ENCODE measurements at places on chromosomes 4 and X.

DNA sequence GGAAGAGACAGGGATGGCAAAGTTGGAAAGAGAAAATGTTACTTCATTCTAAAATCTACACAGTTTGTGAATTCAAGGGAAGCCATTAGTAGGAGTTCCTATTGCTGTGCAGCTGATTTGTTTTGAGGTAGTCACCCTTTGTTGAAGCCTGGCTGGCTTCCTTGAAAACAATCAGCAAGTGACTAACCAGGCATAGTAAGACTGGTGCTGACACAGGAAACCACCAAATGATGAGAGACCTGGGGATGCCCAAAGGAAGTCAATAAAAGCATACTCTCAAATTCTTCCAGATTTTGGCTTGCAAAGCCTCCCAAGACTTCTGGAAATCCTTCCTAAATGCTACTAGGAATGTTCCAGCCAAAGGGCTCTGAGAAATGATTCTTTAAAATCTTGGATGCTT lies 23.9 kb upstream of the PRDM8 start:
- peak; percentile 74 for DNase-seq

DNA sequence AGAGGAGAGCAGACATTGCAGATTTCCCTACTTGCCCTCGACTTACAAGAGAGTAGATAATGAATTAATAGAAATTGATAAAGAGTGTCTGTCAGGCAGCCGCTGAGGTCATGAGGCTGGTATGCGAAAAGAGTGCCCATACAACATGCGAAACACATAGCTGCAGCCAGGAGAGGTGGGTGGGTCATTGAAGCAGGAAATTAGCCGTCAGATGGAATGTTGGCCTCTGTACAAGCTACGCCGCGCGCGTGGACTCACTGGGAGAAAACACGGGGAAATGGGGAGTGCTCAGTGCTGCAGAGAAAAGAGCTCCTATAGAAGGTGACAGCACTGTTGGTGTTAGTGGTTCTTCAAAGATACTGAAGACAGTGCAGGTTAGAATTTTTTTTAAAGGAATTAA lies 125.1 kb downstream of the RAPGEF2 start:
- no peak for DNase-seq

- no peak for DNase-seq
These were observed 1.7 kb downstream of the NKX3-2 start for GRCh38 chr4:13542577-13543031.

- DNase-seq: no peak
These were observed 83.6 kb downstream of the RELL1 start for GRCh38 chr4:37602454-37603069.

DNA sequence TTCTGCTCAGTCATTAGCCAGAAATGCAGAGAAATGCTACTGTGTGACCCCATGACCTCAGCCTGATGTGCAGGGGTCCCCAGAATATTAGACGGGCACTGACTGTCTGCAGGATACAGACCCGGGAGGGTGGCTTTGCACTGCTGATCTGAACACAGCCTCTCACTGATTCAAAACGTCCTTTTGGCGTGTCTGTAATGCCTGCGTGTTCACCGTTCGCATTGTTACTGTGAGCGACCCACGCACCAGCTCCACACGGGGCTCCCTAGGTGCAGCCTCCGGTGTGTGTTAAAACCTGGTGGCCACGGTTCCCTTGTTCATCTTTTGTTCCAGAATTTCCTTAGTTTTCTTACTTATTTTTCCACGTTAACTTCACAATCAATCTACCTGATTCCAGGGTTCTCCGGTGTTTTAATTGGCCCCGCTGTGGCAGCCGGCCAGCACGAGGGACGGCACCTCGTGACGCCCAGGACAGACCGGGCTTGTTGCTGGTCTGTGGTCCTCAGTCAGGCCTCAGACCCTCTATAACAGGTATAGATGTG lies 32.0 kb upstream of the SPON2 start:
- no peak for DNase-seq

- DNase-seq: no peak
These were observed 163.8 kb upstream of the HDX start for GRCh38 chrX:84666086-84666485.

GRCh38 chr4:146998157-146998556 lies 52.5 kb upstream of the TTC29 start:
- DNase-seq: no peak

GRCh38 chrX:55521687-55522086 lies 32.0 kb upstream of the USP51 start:
- DNase-seq: no peak

GRCh38 chr4:122824616-122825015 lies 2.0 kb upstream of the FGF2 start:
- DNase-seq: no peak

- DNase-seq: peak; percentile 96
These were observed 97.0 kb upstream of the LNX1 start for GRCh38 chr4:53688186-53688790.

DNA sequence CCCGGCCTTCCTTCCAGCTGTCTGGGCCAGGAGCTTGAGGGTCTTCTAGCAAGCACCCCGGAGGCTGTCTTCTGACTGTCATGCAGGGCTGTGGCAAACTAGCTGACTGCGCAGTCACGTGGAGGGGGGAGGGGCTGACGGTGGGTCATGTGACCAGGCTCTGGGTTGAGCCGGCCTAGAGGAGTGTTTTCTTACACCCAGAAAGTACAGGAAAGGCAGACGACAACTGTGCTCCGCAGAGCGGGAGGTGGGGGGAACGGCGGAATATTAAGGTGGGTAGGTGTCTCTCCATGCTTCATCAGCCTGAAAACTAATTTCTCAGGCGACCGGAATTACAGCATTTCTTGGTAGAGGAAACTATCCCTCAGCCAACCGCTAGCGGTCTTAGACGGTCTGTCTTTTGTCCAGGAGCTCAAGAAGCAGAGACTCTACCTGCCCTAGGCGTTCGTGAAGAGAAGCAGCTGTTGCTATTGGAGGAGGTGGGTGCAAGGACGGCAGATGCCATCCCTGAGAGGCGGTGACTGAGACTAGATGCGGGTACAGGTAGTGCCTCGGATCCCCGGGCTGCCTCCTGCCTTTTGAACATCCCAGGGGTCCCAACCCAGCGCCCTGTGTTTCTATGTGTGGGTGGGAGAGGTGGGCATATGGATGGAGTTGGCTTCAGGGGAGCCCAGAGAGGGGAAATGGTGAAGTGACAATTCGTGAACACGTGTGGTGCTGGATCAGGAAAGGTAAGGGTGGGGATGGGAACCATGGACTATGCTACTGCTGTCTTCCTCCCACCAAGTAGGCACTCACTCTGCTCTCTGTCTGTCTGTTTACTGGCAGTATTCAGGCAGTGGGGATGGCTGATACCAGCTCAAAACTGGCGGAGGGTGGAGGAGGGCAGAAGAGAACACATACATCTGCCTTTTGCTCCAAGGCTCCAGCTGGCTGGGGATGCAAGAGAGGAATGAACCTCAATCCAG lies 8.8 kb downstream of the GPRASP1 start:
- no peak for DNase-seq

DNA sequence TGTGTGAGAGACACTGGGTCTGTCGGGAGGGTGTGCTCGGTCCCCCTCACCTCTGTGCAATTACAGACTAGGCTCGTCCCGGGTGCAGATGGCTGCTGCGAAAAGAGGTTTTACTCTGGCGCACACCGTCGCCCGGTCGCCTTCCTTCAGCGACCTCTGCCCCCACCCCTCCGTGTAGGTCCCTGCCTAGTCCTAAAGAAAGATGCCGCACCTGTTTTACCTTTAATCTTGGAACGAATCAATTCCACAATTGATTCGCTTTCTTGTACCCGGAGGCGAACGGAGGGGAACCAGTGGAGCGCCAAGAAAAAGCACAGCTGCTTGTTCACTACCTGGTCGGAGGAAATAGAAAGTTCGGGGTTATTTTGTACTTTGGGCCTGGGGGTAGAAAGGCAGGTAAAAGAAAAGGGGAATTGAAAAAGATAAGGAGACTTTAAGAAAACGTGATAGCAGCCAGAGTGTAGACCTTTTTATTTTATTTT lies 1.2 kb downstream of the NPNT start:
- no peak for DNase-seq

DNA sequence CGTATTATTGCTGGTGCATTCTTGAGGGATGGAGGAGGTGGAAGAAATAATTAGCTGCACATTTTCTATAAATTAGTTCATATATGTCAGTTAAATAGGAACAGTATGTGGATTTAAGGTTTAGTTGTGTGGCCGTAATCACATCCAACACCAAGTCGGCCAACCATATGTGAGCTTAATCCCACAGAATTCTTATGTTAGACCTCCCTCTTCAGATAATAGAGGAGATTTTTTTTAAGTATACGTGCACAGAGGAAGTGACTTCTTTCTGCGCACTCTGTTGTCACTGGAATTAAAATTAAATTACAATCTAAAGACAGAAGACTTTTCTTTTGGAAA lies 2.1 kb downstream of the SEPTIN11 start:
- no peak for DNase-seq

DNA sequence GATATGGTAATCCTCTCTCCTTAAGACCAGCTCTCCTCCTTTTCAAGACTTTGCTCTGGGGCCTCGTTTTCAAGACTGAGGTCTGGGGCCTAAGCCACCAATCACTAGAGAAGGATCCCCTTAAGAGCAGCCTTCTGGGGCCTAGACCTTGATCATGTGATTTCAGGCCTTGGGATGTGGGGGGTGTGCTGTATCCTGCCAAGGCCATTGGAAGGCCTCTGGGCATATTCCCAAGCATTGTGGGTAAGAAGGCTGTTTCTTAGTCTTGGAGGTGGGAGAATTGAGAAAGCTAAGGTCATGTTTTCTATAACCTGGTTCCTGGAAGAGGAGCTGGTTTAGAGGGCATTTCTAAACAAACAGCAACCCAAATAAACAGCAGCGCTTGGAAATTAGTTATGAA lies 12.1 kb downstream of the TMEM164 start:
- no peak for DNase-seq

GRCh38 chrX:103330681-103331288 lies 746 bp downstream of the TCEAL7 start:
- DNase-seq: no peak

GRCh38 chr4:35325908-35326453 lies 918.3 kb downstream of the ARAP2 start:
- DNase-seq: no peak

- no peak for DNase-seq
These were observed 87.8 kb upstream of the RPS6KA3 start for GRCh38 chrX:20354505-20354904.

- DNase-seq: no peak
These were observed 296.4 kb downstream of the GPAT3 start for GRCh38 chr4:83832110-83832825.

- DNase-seq: peak; percentile 6
These were observed 49.8 kb downstream of the PDHA2 start for GRCh38 chr4:95889662-95890061.

DNA sequence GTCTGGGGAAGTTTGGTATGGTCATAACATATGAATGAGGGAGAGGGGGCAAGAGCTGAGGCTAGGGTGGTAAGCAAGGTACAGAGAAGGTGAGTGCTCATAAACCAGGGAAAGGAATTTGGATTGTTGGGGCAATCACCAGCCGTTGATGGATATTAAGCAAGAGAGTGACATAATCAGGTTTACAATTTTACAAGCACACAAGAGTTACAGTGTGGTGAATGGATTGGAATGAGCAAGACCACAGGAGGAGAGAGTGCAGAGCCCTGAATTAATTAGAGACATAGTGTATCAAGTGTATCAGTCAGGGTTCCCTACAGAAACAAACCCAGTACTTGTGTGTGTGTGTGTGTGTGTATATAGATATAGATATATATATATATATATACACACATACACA lies 18.7 kb upstream of the FMR1NB start:
- no peak for DNase-seq

DNA sequence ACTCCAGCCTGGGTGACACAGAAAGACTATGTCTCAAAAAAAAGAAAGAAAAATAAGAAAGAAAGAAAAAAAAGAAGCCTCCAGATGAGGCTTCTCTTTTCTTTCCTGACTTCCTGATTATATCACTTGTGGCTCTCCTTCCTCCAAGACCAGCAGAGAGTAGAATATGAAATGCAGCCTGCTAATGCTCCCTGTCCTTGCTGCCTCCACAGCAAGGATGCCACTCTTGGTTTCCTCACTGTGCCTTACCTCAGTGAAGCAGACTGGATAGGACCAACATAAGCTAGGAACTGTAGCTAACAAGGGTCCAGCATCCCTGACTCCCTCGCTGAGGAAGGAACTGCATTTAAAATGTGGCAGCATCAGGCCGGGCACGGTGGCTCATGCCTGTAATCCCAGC lies 11.7 kb downstream of the SLC25A43 start:
- DNase-seq: no peak

- DNase-seq: no peak
These were observed 32.6 kb upstream of the MSMO1 start for GRCh38 chr4:165294907-165295306.

- no peak for DNase-seq
These were observed 57.3 kb downstream of the AGA start for GRCh38 chr4:177384856-177385397.

- peak; percentile 32 for DNase-seq
These were observed 167.5 kb upstream of the MAP3K15 start for GRCh38 chrX:19682712-19683331.

DNA sequence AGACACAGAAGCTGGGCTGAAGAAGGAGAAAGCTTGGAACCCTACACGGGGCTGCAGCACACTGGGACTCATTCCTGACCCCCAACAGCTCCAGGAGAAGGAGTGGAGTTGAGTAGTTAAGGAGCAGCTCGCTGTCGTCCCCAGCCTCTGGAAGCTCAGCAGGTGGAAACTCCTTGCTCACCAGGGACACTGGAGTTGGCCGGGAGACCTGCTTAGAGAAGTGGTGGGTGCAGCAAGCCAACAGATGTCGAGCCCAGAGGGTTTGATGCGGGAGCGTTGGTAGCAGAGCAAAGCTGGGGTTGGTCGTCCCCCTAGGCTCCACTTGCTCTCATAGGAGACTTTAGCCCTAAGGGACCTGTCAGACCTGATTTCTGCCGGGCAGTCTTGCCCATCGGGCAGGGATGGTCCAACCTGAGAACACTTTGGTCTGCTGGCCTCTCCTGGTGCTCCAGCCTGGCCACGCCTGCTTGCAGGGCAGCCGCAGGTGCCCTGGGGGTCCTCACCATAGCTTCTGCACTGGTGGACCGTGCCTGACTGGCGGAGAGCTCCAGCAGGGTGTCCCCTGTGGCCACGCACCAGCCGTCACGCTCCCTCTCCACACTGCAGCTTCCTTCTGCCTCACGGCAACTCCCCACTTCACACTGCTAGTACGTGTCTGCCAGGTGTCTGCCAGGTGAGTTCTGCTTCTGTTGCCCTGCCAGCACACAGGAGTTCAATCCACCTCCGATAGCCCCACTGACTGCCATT lies 353.7 kb downstream of the GASK1B start:
- no peak for DNase-seq

- no peak for DNase-seq
These were observed 175.3 kb downstream of the MAML3 start for GRCh38 chr4:139978692-139979091.

All from PC-3 (cell line).